ENCODE measurements at places on chromosomes 4 and X.

DNA sequence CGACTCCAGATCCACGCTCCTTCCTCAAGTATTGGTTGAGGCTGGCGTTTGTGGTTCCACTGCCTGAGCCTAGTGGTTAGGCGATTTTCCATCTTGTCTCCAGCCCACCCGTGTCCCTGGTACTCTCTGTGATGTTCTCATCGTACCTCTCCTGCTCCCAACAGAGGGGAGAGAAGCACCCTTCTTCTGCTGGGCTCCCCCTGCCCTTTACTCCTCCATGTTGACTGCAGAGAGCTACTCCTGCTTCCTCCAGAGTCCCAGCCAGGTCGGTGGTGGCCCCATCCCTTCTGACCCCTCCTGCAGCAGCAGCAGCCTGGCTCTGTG is 164.0 kb upstream of the BCOR start:
- DNase-seq, result no peak

DNA sequence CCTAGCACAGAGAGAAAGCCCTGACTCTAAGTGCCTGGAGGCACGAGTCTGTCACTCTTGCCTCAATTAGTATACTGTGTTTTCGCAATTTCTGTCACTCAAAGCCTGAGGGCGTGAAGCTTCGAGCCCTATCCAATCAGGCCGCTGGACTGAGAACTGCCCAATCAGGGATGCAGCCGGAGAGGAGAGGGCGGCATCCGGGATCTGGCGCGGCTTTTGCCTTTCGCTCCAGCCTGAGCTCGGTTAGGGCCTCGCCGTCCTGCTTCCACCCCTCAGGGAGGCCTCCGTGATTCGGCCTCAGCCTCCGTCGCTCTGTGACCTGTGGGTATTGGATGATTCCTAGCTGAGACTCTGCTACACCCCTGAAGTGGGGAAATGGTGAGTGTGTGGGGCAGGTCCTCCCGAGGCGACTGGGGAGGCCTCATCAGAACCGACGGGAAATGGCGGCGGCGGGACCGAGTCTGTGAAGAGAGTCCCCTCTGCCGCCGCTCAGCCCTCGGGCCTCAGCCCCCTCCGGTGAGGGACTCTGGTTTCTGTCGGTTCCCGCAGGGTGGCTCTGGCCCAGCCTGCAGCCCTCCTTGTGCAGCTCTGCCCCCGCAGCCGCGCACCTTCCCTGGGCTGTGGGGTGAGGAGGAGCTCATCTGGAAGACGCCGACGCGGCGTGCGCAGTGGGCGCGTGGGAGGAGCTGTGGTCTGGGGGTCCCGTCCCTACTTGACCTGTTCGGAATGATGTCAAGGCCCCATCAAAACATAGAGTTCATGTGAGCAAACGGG is 48.5 kb downstream of the ZNF141 start:
- no peak for DNase-seq

DNA sequence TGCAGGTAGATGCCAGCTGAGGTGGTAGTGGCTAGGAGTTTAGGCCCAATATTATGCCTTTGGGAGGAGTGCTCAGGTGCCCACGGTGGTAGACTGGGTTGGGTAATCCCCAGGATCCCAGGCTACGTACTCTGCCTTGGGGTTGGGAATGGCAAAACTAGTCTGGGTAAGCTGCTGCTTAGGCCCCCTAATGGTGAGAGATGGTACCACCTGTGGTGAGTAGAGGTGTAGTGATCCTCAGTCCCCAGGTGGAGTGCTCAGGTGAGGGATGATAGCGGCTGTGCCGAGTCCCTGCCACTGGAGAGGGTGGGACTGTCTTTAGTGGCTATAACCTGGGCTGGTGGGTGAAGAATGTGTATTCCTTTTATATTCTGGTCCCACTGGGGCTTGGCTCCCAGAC is 75.2 kb downstream of the IL1RAPL2 start:
- no peak for DNase-seq

DNA sequence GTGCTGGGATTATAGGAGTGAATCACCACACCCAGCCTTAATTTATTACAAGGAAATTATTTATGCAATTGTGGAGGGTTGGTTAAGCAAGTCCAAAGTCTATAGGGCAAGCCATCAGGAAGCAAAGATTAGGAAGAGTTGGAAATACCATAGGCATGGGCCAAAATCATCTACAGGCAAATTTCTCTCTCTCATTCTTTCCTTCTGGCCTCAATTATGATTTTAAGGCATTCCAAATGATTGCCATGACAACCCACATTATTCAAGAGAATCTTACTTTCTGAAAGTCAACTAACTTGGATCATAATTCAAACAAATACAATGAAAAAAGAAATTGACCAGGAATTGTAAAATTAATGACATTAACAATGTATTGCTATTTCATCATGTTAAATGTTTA is 400.8 kb downstream of the GPM6A start:
- DNase-seq, result no peak

GRCh38 chrX:42530027-42530426 is 247.9 kb downstream of the PPP1R2C start:
- no peak for DNase-seq

DNA sequence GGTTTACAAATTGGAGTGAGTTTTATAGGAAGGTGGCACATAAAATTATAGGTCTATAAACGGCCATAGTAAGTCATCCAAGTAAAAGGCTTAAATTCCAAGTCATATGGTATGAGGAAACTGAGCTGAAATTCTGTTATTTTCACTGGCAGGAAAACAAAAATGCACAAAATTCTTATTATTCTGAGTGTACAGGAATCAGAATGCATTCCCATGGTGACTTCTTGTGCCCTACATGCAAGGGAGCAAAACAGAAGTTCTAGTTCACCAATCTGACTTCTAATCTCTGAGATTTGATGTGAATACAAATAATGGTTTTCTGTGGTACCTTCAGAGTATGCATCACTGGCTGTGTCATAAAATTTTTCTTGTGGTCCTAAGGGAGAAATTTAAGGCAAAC is 102.9 kb downstream of the CLCN4 start:
- DNase-seq, result no peak

- no peak for DNase-seq
Measured at GRCh38 chrX:40314070-40314469, 216.3 kb upstream of the BCOR start.
